Cerebellar cortex (tissue), 1 donor: ENCODE measurements at places on chromosomes 4 and X.

GRCh38 chr4:7108660-7109059 is 40.8 kb upstream of the GRPEL1 start:
- no peak for DNase-seq

DNA sequence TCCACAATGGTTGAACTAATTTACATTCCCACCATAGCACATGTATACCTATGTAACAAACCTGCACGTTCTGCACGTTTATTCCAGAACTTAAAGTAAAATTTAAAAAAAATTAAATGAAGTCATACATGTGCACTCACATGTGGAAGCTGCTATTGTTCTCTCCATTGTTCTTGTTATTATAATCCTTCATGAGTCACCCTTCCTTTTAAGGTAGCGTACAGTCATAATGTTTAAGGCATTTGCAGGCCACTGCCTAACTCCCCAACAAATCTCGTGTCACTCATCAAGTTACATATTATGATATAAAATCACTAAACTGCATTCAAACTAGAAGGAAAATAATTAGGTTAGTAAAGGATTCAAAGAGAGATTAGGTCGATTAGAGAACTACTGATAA is 63.6 kb downstream of the SLC7A11 start:
- DNase-seq = no peak

- DNase-seq = no peak
Measured at GRCh38 chrX:17167915-17168314, 207.1 kb upstream of the NHS start.

- no peak for DNase-seq
Measured at GRCh38 chrX:45862801-45863200, 662.1 kb upstream of the DIPK2B start.

DNA sequence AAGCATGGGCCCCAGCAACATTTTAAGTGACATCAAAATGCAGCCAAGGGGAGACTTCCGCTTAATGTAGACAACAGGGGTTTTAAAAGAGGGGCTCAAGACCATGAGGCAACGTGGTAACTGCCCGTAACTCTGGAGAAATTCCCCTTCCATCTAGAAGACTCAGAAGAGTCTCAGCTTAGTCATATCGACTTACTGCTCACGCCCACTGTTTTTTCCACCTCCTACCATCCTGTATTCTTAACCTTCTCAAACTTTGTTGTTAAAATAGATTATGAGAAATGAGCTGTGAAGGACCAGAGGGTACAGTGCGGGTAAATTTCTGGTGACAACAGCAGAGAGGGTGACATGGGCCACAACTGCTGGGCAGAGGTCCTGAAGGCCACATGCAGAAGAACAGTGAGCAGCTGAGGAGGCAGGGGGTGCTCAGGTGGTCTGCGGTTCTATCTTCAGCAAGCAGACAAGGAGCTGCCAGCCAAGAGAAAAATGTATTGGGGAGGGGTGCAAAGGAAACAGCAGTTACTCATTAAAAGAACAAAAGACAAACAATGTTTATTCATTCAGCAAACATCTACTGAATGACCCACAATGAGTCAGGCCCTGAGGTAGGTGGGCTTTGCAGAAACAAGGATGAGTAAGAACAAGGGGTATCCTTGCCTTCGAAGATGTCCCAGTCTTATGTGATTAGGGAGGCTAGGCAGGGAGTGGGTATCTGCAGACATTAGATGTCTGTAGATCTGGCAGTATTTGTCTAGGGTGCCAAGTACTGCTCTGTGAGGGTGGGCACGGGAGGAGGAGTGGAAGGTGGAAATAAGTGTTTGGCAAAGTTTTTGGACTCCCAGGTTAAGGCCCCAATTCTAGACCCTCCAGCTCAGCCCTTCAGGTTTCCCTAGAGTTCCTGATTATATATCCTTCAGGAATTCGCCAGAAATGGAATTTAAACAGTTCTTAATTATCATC is 175.3 kb downstream of the TSPAN5 start:
- no peak for DNase-seq

- DNase-seq = no peak
Measured at GRCh38 chr4:150911326-150911725, 103.8 kb downstream of the LRBA start.

GRCh38 chr4:52743444-52744019 is 7.7 kb downstream of the ERVMER34-1 start:
- DNase-seq = no peak

DNA sequence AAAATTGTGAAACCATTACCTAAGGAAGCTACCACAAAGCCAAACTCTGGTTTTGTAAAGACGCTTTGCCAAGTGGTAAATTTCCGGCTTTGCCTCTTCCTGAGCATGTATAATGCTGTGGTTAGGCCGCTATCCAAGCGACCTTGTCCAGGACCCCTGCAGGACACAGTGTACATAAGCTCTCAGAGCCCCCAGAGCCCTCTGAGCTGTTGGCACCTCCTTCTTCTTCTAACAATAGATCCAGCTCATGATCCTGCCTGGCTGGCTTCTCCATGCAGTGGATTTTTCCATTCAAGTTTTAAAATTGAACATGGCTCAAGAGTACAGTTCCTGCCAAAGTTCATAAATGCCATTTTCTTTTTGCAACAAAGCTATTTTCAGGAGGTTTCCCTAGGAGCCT is 326.7 kb downstream of the MAPK10 start:
- peak; percentile 64 for DNase-seq

- no peak for DNase-seq
Measured at GRCh38 chr4:166882221-166882620, 352.1 kb downstream of the SPOCK3 start.

DNA sequence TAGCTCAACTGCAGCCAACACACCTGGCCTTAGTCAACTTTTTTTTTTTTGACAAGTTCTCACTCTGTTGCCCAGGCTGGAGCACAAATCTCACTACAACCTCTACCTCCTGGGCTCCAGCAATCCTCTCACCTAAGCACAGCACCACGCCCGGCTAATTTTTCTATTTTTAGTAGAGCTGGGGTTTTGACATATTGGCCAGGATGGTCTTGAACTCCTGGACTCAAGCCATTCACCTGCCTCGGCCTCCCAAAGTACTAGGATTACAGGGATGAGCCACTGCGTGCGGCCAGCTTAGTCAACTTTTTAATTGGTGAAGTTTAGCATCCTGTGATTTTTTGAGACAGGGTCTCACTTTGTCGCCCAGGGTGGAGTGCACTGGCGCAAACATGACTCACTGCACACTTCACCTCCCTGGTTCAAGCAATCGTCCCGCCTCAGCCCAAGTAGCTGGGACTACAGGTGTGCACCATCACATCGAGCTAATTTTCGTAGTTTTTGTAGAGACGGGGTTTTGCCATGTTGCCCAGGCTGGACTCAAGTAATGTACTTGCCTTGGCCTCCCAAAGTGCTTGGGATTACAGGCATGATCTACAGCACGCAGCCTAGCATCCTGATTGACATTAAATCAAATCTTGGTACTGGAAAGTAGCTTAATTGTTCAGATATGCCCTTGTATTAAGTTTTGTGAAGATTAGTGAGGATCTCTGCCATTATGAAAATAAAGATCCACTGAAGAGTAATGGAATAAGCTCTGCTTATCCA is 8.3 kb downstream of the HNRNPDL start:
- peak; percentile 40 for DNase-seq

DNA sequence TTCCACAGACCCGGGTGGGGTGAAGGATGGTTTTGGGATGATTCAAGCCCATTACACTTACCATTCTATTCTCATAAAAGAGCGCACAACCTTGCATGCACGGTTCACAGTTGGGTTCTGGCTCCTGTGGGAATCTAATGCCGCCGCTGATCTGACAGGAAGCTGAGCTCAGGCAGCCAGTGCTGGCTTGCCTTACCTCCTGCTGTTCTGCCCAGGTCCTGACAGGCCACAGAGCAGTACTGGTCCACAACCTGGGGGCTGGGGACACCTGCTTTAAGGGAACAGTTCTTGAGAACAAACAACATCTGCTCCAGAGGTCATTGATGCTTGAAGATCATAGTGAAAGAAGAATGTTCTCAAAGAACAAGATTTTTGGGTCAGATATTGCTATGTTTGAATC is 8.0 kb upstream of the HS3ST1 start:
- DNase-seq = no peak

DNA sequence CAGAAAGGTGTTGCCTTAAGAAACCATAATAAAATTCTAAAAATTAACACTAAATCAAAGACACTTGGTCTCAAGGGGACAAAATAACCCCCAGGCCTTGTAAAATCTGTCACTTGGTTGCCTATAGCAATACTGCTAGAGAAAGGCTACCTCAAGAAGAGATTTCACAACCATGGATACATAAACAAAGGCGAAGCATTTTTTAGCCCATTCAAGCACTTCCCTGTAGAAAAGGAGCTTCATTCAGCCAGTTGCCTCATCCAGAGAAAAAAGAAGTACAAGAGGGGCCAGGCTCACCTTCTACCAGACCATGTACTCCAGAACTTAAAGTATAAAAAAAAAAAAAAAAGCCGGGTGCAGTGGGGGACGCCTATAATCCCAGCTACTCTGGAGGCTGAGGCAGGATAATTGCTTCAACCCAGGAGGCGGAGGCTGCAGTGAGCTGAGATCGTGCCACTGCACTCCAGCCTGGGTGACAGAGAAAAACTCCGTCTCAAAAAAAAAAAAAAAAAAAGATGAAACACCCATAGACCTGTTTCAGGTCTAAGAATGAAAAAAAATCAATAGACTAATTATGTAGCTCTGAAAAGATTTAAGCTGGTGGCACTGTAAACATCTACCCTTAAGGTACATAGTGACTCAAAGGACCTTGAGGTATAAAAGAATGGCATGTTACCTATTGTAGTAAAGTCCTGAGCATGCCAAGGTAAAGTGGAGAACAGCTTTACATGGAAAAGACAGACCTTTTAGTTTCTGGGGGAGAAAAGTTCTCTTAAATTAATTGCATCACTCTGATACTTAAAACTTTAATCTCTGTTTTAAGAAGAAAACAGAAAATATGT is 18.0 kb downstream of the RUFY3 start:
- DNase-seq = no peak
